ENCODE measurements at places on chromosomes 4 and X.

- no peak for DNase-seq
Observed at GRCh38 chr4:98359646-98360045, 98.5 kb downstream of the RAP1GDS1 start.

- DNase-seq: no peak
Observed at GRCh38 chrX:258291-259040, 22.7 kb upstream of the PLCXD1 start.

DNA sequence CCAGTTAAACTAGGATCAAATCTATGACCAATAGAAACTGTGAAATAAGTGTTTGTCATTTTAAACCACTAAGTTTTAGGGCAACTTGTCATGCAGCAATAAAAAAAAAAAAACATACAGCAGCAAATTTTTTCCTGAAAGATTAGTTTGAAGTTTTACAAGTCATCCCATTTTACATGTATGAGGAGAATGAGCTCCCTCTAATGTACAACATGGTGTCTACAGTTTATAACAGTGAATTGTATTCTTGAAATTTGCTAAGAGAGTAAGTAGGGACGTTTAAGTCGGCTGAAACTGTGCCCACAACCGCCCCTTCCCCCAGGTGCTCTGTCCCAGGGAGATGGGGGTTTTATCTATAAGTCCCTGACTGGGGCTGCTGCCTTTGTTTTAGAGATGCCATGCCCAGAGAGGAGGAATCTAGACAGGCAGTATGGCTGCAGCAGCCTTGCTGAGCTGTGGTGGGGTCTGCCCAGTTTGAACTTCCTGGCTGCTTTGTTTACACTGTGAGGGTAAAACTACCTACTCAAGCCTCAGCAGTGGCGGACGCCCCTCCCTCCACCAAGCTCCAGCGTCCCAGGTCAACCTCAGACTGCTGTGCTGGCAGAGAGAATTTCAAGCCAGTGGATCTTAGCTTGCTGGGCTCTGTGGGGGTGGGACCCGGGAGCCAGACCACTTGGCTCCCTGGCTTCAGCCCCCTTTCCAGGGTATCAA is 499.3 kb upstream of the CT83 start:
- DNase-seq: no peak

DNA sequence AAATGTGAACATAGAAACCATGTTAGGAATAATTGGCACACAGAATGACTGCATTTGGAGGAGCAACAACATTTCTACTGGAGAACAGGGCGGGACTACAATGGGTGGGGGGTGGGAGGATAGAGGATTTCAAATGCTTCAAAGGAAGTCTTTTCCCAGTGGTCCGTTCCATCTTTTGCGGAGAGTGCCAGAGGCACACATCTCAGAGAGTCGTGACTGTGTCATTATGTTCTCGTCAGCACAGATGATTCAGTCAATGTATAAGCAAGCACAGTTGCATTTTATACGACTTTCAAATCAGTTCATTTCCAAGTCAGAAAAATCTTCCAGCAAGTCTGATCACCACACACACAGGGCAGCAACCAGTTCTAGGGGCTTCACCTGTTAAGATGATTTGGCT is 22.7 kb upstream of the GPR50 start:
- DNase-seq: no peak

- DNase-seq: no peak
Observed at GRCh38 chr4:97072666-97073065, 1070.6 kb downstream of the STPG2 start.

DNA sequence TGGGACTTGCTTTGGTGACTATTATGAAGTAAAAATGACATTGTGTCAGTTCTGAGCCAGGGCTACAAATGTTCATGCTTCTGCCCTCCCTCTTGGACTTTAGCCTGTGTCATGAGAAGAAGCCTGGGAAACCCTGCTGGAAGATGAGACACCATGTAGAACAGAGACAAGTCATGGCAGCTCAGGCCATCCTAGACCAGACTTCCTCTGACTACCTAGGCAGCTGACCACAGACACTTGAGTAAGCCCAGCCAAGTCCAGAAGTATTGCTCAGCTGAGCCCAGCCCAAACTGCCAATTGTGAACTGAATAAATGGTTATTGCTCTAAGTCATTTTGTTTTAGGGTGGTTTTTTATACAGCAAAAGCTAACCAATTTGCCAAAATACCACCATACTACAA is 467.6 kb upstream of the CNKSR2 start:
- no peak for DNase-seq

GRCh38 chr4:185638093-185638492 is 102.8 kb upstream of the PDLIM3 start:
- no peak for DNase-seq

- no peak for DNase-seq
Observed at GRCh38 chrX:24993879-24994278, 21.9 kb downstream of the ARX start.

DNA sequence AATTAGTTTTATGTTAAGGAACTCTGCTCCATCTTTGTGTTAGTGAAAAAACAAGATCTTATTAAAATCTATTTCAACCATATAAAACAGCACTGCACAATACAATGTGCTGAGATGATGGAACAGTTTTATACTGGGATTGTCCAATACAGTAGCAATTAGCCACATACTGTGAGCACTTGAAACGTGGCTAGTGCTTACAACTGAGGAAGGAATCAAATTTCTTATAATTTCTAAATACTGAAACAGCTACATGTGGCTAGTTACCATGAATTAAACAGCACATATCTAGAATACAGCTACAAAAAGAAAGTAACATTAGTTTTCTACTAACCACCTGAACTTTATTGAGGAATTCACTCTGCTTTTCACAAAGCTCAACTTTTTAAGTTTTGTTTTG is 14.7 kb downstream of the NFXL1 start:
- no peak for DNase-seq
